Astrocyte (in vitro differentiated cells and primary cell): ENCODE measurements at places on chromosomes 2 and 18. TPM values are rescaled to one million over a fixed set of nuclear protein-coding genes. Genes with fewer than 3 reads are reported as not detected.

GRCh38 chr2:54801352-54801751 lies 77.9 kb downstream of the EML6 start:
- no peaks in the 10 kb centered on the region for H3K27me3 ChIP-seq
- no peaks in the 10 kb centered on the region for H3K36me3 ChIP-seq
- DNase-seq: no peak

- H3K4me1 ChIP-seq: peaks cover 54% of the 10 kb centered on the region
- H3K27me3 ChIP-seq: no peaks in the 10 kb centered on the region
- no peak overlapping the region for H3K4me3 ChIP-seq
- peak; percentile 94 for DNase-seq
Observed at GRCh38 chr18:45954070-45954934, 12.8 kb downstream of the EPG5 start.

The ACMSD gene
- total RNA-seq: not detected in 2 replicates

The EFHD1 gene
- total RNA-seq: 15.7 and 18.8 TPM in 2 replicates

The TCF7L1 gene
- 27.2 and 30.8 TPM in 2 replicates for total RNA-seq
